Hindlimb muscle (tissue), 1 donor: ENCODE measurements at places on chromosomes 3 and 15.

GRCh38 chr15:64017082-64017588 lies 29.1 kb downstream of the DAPK2 start:
- DNase-seq = no peak

- no peak for DNase-seq
Measured at GRCh38 chr3:138796761-138797160, 38.0 kb downstream of the PIK3CB start.

GRCh38 chr15:99142562-99142961 lies 37.7 kb downstream of the SYNM start:
- DNase-seq = no peak

DNA sequence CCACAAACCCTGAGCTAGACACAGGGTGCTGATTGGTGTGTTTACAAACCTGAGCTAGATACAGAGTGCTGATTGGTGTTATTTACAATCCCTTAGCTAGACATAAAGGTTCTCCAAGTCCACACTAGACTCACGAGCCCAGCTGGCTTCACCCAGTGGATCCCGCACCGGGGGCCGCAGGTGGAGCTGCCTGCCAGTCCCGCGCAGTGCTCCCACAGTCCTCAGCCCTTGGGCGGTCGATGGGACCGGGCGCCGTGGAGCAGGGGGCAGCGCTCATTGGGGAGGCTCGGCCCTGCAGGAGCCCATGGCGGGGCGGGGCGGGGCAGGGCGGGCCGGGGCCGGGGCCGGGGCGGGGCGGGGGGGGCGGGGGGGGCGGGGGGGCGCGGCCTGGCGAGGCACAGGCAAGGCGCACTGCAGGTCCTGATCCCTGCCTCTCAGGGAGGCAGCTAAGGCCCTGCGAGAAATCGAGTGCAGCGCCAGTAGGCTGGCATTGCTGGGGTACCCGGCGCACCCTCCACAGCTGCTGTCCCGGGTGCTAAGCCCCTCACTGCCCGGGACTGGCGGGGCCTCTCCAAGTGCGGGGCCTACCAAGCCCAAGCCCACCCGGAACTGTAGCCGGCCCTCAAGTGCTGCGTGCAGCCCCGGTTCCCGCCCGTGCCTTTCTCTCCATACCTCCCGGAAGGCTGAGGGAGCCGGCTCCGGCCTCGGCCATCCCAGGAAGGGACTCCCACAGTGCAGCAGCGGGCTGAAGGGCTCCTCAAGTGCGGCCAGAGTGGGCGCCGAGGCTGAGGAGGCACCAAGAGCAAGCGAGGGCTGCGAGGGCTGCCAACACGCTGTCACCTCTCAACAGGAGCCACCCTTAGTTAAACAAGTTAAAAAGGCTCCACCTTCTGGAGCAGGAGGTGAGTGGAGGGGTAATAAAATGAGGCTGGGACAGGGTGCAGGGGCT lies 9.8 kb upstream of the TMEM40 start:
- DNase-seq = no peak

- peak; percentile 13 for DNase-seq
Measured at GRCh38 chr3:124014366-124014942, 22.5 kb upstream of the ROPN1 start.

DNA sequence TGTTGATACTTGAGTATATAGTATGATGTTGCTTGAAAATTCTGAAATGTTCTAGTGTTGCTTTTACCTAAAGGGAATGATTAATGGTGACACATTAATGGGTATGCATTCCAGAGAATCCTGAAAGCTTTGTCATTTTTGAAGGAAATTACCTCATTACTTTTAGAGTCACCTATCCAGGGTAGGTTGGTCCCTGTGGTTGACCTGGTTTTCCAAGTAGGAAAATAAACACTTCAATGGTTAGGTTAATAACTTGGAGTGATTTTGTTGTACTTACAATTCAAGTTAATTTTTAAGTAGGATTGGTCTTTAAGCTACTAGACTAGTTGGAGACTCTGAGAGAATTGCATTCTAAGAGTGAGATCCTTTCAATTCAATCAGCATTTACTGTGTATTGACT lies 31.0 kb downstream of the MITF start:
- DNase-seq = no peak

DNA sequence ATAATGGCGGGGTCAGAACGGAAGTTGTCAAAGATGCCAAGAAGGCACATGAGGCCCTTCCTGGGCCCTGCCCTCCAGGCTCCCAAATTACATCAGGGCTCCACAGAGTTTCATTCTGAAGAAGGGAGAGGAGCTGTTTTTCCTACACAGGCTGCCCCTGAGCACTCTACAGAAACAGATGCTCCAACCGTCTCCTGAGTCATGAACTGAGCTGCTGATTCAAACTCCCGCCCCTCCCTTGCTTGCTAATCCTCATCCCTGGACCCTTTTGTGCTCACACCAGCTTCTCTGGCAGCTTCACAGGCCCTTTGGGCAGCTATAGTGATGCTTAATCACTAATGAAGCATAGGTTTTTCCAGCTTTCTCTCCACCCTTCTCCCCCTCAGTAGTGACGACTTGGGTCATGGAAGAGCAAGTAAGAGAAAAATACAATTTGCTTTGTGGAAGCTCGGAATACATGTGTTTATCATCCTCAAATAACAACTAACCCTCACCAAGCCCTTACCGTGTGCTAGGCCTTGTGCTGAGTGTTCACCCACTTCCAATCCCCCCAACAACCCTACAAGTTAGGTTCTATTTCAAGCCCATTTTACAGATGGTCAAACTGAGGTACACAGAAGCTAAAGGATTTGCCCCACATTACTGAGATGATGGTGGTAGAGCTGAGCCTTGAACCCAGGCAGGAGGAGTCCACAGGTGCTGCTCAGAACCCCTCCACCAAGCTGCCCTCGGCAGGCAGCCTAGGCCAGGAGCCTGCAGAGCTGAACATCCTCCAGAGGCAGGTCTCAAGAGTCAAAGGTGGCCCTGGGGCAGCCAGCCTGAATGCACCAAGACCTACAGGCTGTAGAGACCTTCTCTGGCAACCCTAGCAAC lies 21.9 kb downstream of the MEGF11 start:
- DNase-seq = no peak

DNA sequence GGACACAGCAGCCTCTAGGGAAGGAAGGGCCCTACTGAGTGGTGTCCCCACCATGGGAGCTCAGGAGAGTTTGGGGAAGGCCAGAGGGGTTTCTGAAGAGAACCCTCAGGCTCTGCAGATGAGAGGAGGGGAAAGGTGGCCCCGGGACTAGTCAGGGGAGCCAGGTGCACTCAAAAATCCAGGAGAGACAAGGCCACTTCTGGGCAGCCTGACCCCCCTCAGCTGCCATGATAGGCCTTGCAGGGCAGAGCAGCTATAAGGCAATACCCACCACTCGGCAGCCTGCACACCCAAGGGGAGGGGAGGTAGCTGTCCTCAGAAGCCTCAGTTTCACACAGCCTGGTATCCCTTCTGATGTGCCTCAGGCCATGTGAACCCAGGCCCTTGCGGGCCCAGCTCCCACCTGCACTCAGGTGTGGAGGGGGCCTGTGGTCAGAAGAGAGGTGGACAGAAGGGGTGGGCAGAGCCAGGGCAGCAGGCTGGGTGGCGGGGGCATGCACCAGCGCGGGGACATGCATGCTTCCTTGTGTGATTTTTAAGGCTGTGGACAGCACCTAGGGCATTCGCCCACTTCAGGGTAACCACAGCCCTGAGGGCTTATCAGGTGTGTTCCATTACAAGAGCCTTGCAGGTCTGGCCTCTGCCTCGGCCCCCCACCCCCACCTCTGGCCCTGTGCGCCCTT lies 34.6 kb downstream of the SRPRB start:
- no peak for DNase-seq

DNA sequence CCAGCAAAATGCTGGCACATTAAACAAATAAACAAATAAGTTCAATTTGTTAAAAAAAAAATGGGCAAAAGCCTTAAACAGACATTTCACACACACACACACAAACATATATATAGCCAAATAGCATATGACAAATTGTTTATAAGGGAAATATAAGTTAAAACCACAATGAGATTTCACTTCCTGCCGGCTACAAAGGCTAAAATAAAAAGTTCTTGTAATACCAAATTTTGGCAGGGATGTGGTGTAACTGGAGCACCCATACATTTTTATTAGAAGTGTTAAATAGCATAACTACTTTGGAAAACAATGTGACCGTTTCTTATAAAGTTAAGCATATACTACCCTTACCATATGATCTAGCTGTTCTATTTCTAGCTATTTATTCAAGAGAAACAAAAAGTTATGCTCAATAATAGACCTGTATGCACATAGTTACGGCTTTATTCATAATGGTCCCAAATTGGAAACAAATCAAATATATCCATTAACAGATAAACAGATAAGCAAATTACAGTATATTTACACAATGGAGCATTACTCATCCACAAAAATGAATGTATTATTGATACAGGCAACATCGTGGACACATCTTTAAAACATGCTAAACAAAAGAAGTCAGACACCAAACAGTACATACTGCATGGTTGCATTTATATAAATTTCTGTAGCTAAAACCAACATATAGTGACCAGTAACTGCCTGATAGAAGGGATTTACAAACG lies 93.9 kb downstream of the EOMES start:
- no peak for DNase-seq

DNA sequence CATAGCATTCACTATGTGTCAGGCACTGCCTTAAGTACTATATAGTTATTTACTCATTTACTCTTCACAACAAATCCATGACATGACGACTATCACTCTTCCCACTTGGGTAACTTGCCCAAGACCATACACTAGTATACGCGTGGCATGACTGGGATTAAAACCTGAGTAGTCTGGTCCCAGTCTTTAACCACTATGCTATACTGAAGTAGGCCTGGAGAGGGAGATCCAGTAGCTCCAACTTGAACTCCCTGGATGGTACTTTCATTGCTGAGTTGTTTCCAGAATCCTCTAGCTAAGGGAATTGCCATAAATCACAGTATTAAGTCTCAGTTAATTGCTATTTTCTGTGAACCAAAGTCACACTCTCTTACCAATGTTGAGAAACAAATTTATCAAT lies 116.2 kb upstream of the LSAMP start:
- no peak for DNase-seq

DNA sequence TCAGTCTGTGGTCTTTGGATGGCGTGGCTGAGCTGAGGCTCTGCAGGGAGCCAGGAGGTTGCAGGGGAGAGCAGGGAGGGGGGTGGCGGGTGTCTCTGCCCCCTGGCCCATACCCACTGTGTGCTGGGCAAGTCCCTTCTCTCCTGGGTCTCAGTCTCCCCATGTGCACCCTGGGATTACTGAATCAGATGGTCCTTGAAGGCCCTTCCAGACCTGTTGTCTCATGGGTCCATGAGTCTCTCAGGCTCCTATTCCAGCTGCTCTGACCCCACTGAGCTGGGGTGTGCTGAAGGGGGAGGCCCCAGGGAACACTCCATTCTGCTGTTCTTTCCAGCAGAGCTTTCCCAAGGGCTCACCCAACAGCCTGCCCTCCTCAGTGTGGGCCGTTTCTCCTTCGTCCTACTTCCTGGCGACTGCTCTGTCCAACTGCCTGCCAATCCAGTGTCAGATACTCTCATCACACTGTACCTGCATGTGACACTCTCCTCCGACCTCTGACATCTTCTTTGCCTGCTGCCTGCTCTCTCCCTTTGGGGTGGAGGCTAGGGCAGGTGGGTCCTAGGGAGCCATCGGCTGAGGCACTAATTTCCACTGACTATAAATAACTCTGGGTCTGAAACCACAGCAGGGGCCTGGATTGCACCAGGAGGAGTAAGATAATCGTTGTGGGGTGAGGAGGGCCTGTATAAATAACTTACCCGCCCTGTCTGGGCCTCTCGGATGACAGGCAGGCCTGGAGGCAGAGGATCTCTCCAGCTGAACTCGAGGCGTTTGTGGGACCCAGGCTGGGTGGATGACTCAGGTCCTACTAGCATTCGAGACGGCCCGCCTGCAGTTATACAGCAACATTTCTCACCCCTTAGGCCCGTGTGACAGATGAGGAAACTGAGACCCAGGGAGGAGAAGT lies 67.1 kb downstream of the ATP2B2 start:
- no peak for DNase-seq

GRCh38 chr15:89774492-89774891 lies 1.6 kb upstream of the MESP2 start:
- DNase-seq = no peak

GRCh38 chr15:41465822-41466421 lies 27.8 kb upstream of the ITPKA start:
- DNase-seq = peak; percentile 29

DNA sequence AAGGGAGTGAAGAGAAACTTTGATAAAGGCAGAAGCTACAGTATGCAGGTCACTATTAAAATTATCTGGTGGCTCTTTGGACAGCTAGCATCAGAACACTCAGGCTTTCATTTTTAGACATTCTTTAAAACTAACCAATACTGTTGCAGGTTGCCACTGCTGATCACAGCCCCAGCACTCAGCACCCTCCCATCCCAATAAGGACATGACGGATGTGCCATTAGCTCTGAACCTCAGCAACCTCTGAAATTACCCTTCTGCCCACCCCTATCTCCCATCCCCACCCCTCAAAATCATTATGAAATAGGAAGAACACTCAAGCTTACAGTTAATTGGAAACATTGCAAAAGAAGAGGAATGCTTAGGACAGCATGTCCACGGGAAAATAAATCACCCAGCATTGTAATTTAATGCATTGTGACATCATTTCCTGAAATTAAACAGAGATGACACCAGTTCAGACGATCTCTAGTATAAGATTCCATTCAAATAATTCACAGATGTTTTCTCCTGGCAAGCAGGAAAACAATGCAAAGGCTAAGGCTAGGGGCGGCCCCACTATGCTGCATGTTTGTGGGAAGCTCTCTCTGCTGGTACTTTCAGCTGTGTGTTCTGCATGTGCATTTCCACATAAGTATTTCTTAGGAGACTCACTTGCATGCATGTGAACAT lies 71.6 kb downstream of the MEIS2 start:
- peak; percentile 19 for DNase-seq

GRCh38 chr3:183131735-183132134 lies 30.8 kb downstream of the LAMP3 start:
- no peak for DNase-seq

DNA sequence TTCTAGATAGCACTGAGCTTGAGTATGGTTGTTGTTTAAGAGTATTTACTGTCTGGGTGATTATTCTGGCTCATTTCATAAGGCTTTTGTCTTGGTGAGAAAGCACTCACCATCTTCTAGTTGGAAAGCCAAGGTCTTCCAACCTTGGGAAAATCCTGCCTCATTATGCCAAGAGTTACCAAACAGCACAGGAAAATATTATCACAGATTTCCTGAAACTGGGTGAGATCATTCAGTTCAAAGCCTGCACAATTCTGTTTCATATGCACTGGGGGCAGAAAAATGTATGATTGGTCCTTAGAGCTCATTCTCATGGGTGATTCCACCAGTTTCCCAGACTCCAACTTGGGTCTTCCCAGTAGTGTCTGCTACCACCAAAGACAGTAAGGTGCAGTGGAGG lies 291.8 kb downstream of the RORA start:
- no peak for DNase-seq

DNA sequence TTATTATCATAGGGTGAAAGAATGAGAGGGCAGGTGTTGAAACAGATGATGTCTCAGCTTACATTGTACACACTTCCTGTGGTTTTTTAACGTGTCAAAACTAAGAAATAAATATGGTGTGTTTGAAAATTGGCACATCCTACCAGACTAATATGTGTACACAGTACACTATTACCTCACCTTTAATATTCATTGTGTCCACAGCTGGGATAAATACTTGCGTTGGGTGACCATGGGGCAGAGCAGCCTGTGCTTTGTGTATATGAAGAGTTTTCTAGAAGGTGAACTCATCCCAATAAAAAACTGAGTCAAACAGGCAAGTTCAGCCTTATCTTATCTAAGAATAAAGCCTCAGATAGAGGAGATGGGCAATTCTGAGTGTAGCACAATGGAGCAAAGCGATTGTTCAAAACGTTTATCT lies 17.3 kb downstream of the SUCNR1 start:
- no peak for DNase-seq

GRCh38 chr3:189232790-189233189 lies 61.0 kb downstream of the TPRG1 start:
- DNase-seq = no peak
